ENCODE measurements at places on chromosomes 5 and 9. TPM values are rescaled to one million over a fixed set of nuclear protein-coding genes. Genes with fewer than 3 reads are reported as not detected.

VDAC1 gene
- 479 TPM for total RNA-seq

SLC28A3 gene
- 0.13 TPM for total RNA-seq

SPACA9 gene
- 4.1 TPM for total RNA-seq

HAVCR2 gene
- 0.06 TPM for total RNA-seq

GABBR2 gene
- total RNA-seq: not detected

IL4 gene
- not detected for total RNA-seq

PCDHGA3 gene
- total RNA-seq: 0.57 TPM

SLC35D2 gene
- 9.4 TPM for total RNA-seq

BTNL3 gene
- total RNA-seq: not detected

PRKACG gene
- total RNA-seq: not detected
